ENCODE measurements at places on chromosomes 13 and 19.

DNA sequence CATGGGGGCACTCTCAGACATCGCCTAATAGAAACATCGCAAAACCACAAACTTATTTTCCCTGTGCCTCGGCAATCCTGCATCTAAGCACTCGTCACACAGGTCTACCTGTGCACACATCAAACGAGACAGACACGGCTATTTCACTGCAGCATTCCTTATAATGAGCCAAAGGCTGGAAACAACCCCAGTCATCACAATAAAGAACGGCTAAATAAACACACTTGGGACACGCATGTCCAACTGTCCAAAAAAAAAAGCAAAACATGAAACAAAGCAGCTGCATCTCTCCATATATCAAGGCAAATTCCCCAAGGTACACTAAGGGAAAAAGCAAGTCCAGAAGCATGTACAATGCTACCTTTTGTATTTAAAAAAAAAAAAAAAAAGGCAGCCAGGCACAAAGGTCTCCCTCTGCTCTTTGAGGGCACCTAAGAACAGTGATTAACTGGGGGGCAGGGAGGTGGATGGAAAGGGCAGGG is 27.2 kb upstream of the CCNP start:
- DNase-seq = no peak

- no peak for DNase-seq
Measured at GRCh38 chr19:401866-402511, 7.0 kb downstream of the C2CD4C start.

GRCh38 chr13:62687732-62688131 is 1272.1 kb upstream of the PCDH20 start:
- no peak for DNase-seq

DNA sequence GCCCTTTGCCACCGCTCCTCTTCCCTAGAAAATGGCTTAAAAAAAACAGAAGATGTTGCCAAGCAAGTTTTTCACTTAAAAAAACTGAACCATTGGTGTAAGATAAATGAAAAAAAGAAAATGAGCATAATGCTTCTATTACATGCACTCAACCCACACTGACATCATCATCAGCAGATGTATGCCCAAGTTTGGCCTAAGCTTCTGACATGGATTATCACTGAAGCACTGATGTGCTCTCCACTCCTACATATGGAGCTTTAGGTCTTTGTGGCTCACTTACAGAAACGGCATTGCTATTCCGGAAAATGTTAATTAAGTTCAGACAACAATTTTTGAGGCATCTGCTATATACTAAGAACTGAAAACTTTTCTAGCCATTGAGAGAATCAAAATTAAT is 8.0 kb downstream of the RXFP2 start:
- no peak for DNase-seq

- DNase-seq = no peak
Measured at GRCh38 chr13:51494156-51494555, 41.3 kb upstream of the INTS6 start.

- peak; percentile 30 for DNase-seq
Measured at GRCh38 chr13:73984949-73985691, 149.1 kb downstream of the KLF12 start.

All from stimulated activated CD8-positive, alpha-beta memory T cell treated with anti-CD3 and anti-CD28 coated beads, Interleukin-7, amount 100 ng/mL, for 1 hour (primary cell).